GM12891 (cell line): ENCODE measurements at places on chromosomes 3 and 15.

DNA sequence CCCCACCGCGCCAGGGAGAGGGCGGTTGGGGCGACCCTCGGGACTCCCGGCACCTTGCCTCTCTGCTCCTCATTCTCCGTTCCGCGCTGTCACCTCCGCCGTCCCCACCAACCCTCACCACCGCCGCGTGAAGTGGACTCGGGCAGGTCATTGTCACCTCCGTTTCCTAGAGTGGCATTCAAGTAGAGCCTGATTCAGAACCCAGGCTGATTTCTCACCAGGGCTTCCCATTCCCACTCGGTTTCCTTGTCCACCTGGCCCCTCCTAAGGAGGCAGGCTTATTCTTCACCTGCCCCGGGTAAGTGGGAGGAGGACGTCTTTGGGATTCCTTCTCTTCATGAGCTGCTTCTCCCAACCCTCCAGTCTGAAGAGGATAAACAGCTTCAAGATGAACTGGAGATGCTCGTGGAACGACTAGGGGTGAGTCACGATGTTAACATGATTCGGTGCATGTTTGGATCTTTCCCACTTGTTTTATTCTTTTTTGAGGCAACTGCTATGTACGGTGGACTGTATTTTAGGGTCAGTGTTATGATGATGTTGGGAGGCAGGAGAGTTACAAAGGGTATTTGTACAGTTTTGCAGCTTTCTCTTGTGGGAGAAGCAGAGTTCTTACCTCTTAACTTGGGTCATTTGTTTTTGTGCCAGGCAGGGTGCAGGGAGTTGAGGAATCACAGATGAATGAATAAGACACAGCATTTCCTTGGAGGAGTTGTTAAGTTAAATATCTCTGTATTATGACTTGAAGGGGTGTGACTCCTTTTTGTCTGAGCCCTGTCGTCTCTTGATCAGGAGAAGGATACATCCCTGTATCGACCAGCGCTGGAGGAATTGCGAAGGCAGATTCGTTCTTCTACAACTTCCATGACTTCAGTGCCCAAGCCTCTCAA is 692 bp downstream of the PSMD2 start:
- no peak for DNase-seq

DNA sequence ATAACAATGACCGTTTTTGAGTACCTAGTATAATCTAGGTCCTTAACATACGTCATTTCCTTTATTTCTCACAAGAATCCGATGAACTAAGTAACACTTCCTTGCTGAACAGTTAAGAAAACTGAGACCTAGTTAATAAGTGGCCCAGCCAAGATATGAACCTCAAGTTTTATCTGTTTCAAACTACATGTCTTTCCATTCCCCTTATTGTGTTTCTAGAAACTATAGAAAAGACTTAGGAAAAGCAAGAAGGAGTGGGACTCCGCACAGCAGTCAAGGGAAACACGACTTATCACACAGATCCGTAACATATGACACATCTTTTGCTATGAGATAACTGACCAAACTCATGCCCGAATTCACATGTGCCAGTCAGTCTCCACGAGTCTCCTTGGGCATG is 221.2 kb upstream of the ADAMTS9 start:
- DNase-seq, result no peak

DNA sequence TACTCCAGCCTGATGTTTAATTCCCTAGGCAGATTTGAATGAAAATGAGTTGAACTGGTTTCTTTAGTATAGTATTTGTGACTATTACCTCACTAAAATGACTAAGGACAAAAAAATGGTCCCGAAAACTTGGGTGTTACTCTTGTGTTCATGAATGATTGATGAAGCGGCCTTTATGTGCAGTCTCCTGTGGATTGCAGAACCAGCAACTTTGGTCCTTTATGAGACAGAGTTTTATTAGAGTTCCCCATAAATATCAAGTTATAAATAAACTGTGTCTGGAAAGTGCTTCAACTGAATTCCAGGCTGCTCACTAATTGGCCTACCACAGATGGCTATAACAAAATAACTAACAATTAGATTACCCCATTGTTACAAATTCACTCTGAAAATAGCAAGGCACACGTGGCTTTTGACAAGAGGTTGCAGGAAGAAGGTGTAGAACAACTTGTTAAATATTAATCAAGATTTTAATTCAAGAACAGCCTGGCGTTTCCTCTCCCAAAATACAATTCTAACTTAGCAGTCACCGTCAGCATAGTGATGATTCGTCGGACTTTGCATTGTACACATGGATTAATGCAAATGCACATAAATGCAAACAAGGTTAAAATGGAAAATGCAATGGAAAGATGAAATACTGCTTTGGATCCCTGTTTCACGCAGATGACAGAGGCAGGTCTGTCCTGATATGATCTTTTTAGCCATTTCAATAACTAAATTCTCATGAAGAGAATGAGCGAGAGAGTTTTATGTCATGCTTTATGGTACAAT is 567.3 kb upstream of the ZNF717 start:
- no peak for DNase-seq

DNA sequence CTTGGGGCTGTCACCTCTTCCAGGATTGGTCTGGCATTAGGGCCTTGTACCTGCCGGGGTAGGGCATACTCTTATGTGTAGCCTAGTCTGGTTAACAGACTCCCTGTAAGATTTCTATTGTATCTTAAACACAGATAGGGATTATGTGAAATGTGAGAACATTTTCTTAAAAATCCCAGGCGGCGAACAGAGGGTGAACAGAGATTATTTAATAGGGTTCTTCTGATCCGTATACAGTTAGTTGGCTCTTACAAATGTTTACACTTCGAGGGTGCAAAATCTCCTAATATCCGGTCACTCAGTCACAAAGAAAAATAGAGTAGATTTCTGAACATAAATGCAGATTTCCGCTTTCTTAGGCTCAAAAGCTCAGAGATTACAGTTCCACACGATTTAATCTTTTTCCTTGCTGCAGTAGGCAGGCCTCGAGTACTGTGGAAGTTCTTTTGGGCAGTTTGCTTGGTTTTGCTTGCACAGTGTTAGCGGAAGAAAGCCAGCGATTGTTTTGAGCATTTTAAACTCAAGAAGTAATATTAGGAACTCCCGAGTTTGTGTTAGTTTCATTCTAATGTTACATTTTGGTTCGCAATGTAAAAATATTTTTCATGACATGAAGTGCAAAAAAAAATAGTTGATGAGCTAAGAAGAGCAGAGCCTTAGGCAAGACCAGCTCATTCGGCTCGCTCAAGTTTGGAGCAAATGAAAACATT is 993 bp downstream of the PLCL2 start:
- no peak for DNase-seq

- no peak for DNase-seq
These were observed 51.0 kb upstream of the USP3 start for GRCh38 chr15:63453186-63453905.

GRCh38 chr3:156687023-156687422 is 12.6 kb downstream of the TIPARP start:
- no peak for DNase-seq

- DNase-seq, result no peak
These were observed 200.4 kb downstream of the ADAMTSL3 start for GRCh38 chr15:83854321-83854720.

DNA sequence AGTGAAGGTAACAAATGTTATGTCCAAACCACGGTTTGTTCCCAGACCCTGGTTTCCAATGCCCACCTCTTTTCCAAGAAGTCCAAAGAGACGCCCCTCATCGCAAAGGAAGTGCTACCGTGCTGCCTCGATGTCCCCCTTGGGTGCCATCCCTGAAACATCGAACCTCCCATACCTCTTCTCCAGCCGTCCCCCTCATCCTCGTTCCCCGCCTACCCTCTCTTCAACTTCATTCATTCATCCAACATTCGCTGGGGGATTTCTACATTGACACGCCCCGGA is 467 bp downstream of the TIPIN start:
- no peak for DNase-seq

GRCh38 chr15:25469377-25469776 is 30.6 kb upstream of the UBE3A start:
- DNase-seq, result no peak

GRCh38 chr15:34122771-34123183 is 20.9 kb downstream of the PGBD4 start:
- no peak for DNase-seq

- DNase-seq, result no peak
These were observed 190.7 kb upstream of the CNTN6 start for GRCh38 chr3:901953-902778.

DNA sequence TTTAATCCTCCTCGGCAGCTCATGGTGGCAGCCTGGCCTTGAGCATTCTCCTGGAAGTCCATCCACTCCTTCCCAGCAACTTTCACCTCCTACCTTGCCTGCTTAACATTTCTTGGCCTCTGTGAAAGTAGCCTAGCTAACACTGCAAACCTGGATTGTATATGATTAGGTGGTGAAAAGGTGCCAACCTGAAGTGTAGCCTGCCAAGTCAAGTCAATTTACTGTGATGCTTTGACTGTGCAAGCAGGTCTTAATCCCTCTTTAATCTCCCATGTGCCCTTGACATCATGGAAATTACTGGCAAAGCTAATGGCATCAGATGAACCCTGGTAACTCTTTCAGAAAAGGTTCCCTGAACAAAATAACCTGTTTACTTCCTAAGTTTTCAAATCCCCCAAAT is 169.7 kb upstream of the NR2F2 start:
- DNase-seq, result no peak

- DNase-seq, result no peak
These were observed 60.8 kb downstream of the MINDY4B start for GRCh38 chr3:150844484-150844883.

DNA sequence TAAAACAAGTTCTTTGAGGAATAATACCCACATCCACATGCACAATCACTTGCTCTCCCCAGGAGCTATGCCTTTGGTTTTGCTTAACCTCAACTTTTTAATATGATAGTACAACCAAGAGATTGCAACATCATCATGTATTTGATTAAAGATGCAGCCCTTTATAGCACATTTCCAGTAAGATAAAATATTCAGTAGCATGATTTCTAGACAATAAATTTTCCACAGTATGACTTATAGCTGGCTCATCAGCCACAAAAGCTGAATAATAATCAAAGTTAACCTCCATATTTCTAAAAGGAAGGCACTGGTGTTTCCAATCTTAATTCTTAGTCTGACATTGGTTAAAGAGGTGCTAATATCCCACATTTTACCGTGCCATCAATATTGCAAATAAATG is 622.5 kb downstream of the TBL1XR1 start:
- no peak for DNase-seq

- DNase-seq, result no peak
These were observed 14.4 kb downstream of the RTP1 start for GRCh38 chr3:187211532-187212195.

DNA sequence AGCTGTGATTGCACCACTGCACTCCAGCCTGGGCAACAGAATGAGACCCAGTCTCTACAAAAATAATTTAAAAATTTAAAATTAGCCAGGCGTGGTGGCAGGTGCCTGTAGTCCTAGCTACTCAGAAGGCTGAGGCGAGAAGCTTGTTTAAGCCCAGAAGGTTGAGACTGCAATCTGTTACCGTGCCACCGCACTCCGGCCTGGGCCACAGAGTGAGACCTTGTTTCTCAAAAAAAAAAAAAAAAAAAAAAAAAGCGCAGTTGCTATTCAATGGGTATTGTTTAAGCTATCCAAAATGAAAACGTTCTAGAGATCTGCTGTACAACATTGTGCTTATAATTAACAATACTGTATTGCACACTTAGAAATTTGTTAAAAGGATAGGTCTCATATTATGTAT is 24.0 kb downstream of the ZNF148 start:
- no peak for DNase-seq

DNA sequence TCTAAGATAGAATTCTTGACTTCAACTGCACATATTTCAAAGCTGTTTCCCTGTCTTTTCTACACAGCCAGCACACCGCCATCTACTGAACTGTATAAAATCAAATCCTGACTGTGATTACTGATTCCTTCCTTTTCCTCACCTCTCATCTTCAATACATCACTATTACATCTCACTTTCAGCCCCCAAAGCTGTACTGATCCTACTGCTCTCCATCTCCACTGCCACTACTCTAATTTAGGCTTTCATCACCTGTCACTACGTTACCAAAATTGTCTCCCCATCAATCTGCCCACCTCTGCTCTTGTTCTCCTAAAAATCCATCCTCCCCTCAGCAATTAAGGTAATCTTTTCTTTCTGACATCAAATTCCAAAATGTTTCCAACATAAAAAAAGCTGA is 4.5 kb upstream of the CCDC39 start:
- DNase-seq, result no peak

DNA sequence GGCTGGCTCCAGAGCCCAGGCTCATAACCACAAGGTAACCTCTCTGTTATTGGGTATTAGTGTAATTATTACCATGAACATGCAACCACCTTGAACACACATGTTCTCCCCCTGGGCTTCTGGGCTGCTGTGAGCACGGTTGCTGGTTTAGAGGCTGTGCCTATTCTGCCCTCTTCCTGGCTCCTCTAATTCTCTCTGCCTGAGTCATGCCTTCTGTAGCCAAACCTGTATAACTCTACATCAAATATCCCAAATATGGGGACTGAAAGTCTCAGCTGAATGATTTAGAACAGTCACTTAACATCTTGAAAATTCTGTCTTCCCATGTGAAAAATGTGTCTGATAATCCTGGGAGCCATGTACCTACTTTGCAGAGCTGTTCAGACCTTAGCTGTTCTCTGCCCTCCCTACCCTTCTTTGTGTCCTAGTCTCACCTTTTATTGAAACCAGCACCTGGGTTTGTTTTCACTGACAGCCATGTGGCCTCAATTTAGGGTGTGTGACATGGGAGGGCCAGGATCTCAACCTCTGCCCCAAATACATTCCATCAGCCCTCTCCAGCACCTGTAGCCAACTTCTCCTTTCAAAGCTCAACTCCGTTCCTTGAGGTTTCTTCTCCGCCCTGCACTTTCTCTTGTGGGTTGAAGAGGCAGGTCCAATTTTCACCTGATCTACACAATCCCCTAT is 60.7 kb downstream of the PDZRN3 start:
- no peak for DNase-seq

GRCh38 chr15:57969355-57969754 is 96.2 kb downstream of the ALDH1A2 start:
- no peak for DNase-seq

GRCh38 chr3:142028243-142028777 is 121.0 kb downstream of the TFDP2 start:
- DNase-seq, result peak; percentile 29

DNA sequence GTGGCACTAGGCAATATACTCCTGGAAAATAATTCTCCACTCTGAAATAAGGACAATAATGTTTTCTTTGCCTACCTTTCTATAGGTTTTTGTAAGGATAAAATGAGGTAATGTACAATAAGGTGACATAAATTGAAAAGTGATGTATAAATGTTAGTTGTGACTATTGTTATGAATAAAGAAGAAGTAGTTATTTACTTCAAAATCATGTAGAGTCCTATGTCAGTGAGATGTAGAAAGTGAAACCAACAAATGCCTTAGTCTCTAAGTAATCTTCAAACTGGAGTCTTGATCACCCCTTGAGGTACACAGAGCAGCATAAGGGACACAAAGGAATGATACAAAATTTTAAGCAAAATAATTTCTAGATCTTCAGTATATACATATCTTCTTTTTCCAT is 60.3 kb upstream of the TP63 start:
- no peak for DNase-seq

- DNase-seq, result no peak
These were observed 15.0 kb downstream of the RPLP1 start for GRCh38 chr15:69467636-69468035.

- no peak for DNase-seq
These were observed 82.3 kb downstream of the THSD4 start for GRCh38 chr15:71197620-71198019.

GRCh38 chr3:50481992-50482391 is 21.4 kb downstream of the CACNA2D2 start:
- DNase-seq, result no peak

GRCh38 chr3:144028798-144029411 is 57.3 kb downstream of the DIPK2A start:
- no peak for DNase-seq
